ENCODE measurements at places on chromosomes 13 and 19. TPM values are rescaled to one million over a fixed set of nuclear protein-coding genes. Genes with fewer than 3 reads are reported as not detected.

- peaks cover 34% of the 10 kb centered on the region for H3K36me3 ChIP-seq
- peak overlapping the region; percentile 87 for H3K4me3 ChIP-seq
- H3K27me3 ChIP-seq = no peaks in the 10 kb centered on the region
These were observed 422 bp downstream of the ZNF71 start for GRCh38 chr19:56595548-56595899.

Gene ZC3H13
- 61.4 TPM for total RNA-seq

GRCh38 chr13:32731576-32731975, 145.3 kb downstream of the PDS5B start:
- no peak for DNase-seq
- no peak overlapping the region for H3K4me3 ChIP-seq
- H3K4me1 ChIP-seq = peaks cover 21% of the 10 kb centered on the region
- H3K27ac ChIP-seq = peak overlapping the region; percentile 12
- H3K27me3 ChIP-seq = no peaks in the 10 kb centered on the region

DNA sequence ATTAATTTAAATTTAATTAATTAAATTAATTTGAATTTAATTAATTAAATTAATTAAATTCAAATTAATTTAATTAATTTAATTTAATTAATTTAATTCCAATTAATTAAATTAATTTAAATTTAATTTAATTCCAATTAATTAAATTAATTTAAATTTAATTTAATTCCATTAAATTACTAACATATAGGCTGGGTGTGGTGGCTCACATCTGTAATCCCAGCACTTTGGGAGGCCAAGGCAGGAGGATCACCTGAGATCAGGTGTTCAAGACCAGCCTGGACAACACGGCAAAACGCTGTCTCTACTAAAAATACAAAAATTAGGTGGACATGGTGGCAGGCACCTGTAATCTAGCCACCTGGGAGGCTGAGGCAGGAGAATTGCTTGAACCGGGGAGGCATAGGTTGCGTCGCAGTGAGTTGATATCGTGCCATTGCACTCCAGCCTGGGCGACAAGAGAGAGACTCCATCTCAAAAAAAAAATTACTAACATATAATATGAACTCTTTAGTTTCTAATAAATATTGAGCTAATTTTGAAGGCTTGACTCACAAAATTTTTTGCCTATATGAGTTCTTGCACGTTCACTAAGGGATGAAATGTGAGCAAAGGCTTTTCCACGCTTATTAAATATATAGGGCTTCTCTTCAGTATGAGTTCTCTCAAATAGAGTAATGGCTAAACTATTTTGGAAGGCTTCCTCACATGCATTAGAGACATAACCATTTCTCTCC, 9.0 kb upstream of the USP29 start:
- DNase-seq = no peak
- H3K36me3 ChIP-seq = peaks cover 4% of the 10 kb centered on the region
- no peaks in the 10 kb centered on the region for H3K27me3 ChIP-seq
- H3K4me3 ChIP-seq = no peak overlapping the region

DNA sequence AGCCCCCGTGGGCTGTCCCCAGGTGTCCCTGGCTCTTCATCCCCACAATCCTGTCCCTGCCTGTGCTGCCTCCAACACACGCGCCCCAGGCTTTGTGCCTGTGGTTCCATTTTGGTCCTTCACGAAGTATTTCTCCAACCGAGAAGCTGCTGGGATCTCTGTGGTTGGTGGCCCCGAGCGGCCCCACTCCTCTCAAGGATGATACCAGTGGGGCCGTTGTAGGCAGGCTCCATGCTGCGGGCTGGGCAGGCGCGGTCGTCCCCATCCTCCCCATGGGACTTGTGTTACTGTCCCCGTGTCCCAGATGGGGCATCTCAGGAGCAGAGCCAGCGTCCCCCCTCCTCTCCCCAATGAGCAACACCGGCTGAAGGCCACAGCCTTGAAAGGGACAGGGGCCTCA, 3.7 kb upstream of the ZNF554 start:
- H3K4me1 ChIP-seq = peaks cover 3% of the 10 kb centered on the region
- peak overlapping the region; percentile 20 for H3K27ac ChIP-seq
- DNase-seq = no peak
- peaks cover 1% of the 10 kb centered on the region for H3K36me3 ChIP-seq

GRCh38 chr13:32248801-32249200, 66.4 kb downstream of the ZAR1L start:
- H3K27me3 ChIP-seq = no peaks in the 10 kb centered on the region
- DNase-seq = no peak
- H3K27ac ChIP-seq = no peak overlapping the region
- no peaks in the 10 kb centered on the region for H3K4me1 ChIP-seq

GRCh38 chr19:39474139-39474620, 6.5 kb upstream of the TIMM50 start:
- no peaks in the 10 kb centered on the region for H3K27me3 ChIP-seq
- H3K4me1 ChIP-seq = no peaks in the 10 kb centered on the region
- peaks cover 23% of the 10 kb centered on the region for H3K36me3 ChIP-seq
- no peak overlapping the region for H3K4me3 ChIP-seq
- peak overlapping the region; percentile 84 for H3K27ac ChIP-seq
- peak; percentile 74 for DNase-seq

- no peak overlapping the region for H3K4me3 ChIP-seq
- H3K27me3 ChIP-seq = no peaks in the 10 kb centered on the region
- H3K27ac ChIP-seq = no peak overlapping the region
- no peaks in the 10 kb centered on the region for H3K36me3 ChIP-seq
These were observed 380.0 kb upstream of the SGCG start for GRCh38 chr13:22800526-22801401.

Gene ZNF835
- total RNA-seq = 0.17 TPM

DNA sequence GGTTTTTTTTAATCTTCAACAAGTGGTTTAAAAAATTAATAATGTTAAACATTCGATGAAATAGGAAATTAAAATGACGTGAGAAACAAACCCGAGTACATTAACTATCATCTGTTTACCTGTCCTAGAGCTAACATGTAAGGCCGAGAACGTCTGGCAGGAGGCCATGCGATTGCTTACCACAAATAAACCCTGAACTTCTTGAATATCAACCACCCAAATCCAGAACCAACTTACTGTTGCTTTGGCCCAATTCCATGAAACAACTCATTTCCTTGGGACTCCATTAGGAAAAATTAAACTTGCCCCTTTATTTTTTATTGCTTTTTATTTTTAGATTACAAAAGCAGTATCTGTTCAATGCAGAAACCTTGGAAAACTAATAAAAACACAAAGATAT, 228.9 kb upstream of the IRS2 start:
- H3K36me3 ChIP-seq = no peaks in the 10 kb centered on the region
- H3K27ac ChIP-seq = no peak overlapping the region
- H3K4me3 ChIP-seq = no peak overlapping the region

DNA sequence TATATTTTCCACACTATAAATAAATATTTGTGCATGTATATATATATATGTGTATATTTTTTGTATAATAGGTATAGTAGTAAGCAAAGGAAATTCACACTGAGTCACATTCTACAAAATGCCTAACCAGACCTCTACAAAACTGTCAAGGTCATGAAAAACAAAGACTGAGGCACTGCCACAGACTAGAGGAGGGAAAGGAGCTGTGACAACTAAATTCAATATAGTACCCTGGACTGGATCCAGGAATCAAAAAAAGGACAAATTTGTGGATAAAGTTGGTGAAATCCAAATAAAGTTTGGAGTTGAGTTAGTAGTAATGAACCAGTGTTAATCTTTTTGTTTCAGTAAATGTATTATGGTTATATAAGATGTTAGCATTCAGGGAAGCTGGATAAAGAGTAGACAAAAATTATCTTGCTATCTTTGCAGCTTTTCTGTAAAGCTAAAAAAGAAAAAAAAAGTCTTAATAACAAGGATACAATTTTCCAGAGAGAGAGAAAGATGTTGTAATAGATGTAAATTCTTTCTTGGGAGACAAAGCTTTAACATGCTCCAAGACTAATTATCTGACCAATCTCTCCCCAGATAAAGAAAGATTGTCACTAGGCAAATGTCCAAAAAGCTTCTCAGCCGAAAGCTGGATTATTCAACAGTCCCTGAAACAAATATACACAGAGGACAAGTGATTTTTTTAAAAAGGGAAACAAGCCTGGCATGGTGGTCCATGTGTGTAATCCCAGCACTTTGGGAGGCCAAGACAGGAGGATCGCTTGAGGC, 19.1 kb downstream of the SYDE1 start:
- H3K27me3 ChIP-seq = peaks cover 3% of the 10 kb centered on the region
- H3K27ac ChIP-seq = no peak overlapping the region
- H3K4me1 ChIP-seq = peaks cover 5% of the 10 kb centered on the region
- DNase-seq = no peak
- H3K36me3 ChIP-seq = peaks cover 2% of the 10 kb centered on the region

DNA sequence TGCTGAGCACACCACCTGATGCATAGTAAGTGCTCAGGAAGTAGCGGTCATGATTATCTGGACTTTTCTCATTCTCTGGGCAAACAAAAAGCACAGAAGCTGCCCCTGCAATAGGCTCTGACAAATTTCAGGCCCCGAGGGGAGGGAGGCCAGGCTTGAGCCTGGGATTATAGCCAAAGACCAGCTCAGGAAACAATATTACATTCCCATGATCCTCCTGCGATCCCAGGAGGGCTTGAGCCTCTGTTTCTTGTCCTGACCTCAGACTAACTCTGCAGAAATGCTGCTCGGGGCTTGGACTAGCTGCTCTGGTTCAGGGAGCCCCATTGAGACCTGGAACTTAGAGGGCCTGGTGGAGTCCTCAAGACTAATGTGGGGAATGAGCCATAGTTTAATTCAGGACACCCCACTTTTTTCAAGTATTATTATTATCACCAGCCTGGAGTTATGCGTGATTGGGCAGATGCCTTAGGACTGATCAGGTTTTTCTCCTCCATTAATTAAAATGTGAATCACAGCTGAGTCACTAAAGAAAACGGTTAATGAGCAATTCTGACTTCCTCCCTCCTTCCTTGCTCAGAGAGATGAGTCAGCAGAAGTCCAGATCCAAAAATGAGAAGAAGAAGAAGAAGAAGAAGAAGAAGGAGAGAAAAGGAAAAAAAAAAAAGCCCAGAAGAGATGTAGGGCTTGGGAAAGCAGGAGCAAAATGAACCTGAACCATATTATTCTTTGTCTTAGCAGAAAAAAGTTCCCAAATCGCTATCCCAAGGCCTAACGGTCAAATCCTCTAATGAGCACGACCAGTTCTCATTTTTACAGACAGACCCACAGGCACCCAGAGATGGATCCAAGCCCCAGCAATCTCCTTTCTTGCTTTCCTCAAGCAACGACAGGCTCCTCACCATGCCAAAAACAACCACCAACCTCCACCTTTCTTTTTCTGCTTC, 107.2 kb downstream of the CACNA1A start:
- H3K36me3 ChIP-seq = no peaks in the 10 kb centered on the region
- H3K27ac ChIP-seq = no peak overlapping the region
- no peaks in the 10 kb centered on the region for H3K4me1 ChIP-seq
- no peak for DNase-seq
- H3K27me3 ChIP-seq = peaks cover 25% of the 10 kb centered on the region

Gene ZNF8
- total RNA-seq = 18.2 TPM

Gene PRDX2
- total RNA-seq = 554 TPM

Gene IGFL2
- total RNA-seq = not detected

- no peaks in the 10 kb centered on the region for H3K27me3 ChIP-seq
- no peak overlapping the region for H3K4me3 ChIP-seq
- H3K27ac ChIP-seq = no peak overlapping the region
- DNase-seq = no peak
These were observed 411.8 kb downstream of the KCTD12 start for GRCh38 chr13:76474356-76474755.

Gene ERCC1
- 64.8 TPM for total RNA-seq

Gene PSG5
- total RNA-seq = not detected

Data from progenitor cell of endocrine pancreas (in vitro differentiated cells).